ENCODE measurements at places on chromosomes 3 and 15.

DNA sequence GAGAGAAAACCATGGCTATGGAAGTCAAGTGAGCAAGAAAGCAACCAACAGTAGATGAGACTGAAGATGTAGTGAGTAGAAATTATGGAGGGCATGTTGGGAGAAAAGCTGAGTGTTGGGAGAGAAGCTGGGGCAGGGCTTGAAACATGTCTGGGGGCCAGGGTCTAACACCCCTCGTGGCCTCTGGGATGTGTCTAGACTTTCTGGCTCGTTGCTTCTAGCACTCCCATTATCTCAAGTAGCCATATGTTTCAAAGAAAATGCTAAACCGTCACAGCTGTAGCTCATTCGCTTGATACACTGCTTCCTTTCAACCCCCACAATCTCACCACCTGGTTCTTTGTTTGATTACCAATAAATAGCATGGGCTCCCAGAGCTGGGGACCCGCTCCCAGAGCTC lies 83.8 kb upstream of the BCHE start:
- DNase-seq: no peak

DNA sequence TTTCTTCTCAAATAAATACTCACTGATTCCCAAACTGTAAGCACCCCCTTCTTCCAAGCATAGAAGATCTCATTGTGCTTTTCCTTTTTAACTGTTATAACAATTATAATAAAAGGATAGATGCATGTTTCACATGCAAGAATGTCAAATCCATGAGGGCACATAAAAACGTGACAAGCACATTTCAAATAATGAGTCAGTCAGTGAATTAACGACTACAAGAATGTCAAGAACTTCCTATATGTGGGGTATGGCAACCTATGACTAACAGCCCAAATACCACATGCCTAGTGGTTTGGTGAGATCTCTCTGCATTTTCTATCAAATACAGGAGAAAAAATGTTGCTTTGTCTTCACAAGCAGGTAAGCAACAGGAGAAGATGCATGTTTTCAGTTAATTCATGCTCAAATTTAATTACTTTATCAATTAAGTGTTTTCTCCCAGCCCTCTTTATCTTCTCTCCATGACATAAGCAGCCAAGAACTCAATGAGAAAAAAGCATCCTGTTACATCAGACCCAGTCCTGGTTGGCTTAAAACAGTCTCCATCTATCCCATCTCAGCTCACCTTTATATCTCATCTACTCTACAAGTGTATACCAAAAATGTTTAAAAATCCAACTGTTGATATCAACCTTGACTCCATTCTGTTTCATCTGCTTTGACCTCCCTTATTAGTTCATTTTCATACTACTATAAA lies 181.5 kb upstream of the LMCD1 start:
- peak; percentile 77 for DNase-seq

DNA sequence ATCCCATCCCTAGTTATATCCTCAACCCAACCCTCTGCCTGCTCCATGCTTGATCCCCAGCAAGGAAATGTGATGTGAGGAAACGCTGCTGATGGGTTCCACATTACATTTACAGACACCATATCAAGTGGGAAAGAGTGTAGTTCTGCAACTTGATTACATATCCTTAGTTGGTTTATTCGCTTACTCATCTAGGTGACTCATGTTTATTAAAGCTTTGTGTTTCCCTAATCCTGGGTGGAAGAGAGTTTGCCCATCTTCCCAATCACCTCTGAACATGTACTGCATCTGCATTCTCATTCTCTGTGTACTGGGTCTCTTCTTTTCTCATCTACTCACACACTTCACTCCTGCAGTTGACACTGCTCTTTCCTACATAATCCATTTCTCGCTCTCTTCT lies 91.7 kb upstream of the PDZRN3 start:
- peak; percentile 83 for DNase-seq

- DNase-seq: no peak
Observed at GRCh38 chr3:134896141-134896540, 101.1 kb downstream of the EPHB1 start.

GRCh38 chr15:78492872-78493271 lies 14.5 kb upstream of the HYKK start:
- DNase-seq: peak; percentile 16

DNA sequence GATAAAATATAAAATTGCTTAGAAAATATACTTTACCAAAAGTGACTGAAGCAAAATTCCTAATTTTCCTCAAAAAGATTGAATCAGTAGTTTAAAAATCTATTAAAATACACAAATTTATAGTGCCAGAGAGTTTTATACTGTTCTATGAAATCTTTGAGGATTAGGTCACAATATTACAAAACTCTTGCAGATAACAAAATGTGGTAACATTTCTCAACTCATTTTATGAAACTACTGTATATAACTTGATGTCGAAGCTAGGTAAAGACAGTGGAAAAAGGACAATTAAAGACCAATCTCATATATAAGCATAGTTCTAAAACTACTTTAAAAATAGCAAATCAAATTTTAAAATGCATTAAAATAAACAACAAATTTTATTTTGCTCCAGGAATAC lies 15.9 kb downstream of the VEPH1 start:
- peak; percentile 67 for DNase-seq

DNA sequence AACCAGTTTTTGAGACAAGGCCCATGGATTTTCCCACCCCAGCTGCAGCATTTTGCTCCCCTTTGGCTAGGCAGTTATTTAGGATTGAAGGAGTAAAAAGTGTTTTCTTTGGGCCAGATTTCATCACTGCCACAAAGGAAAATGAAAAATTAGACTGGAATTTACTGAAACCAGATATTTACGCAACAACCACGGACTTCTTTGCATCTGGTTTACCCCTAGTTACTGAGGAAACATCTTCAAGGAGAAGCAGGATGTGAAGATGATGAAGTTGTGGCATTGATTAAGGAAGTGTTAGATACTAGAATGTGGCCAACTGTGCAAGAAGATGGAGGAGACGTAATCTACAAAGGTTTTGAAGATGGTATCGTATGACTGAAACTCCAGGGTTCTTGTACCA lies 165.2 kb upstream of the MYRIP start:
- peak; percentile 81 for DNase-seq

DNA sequence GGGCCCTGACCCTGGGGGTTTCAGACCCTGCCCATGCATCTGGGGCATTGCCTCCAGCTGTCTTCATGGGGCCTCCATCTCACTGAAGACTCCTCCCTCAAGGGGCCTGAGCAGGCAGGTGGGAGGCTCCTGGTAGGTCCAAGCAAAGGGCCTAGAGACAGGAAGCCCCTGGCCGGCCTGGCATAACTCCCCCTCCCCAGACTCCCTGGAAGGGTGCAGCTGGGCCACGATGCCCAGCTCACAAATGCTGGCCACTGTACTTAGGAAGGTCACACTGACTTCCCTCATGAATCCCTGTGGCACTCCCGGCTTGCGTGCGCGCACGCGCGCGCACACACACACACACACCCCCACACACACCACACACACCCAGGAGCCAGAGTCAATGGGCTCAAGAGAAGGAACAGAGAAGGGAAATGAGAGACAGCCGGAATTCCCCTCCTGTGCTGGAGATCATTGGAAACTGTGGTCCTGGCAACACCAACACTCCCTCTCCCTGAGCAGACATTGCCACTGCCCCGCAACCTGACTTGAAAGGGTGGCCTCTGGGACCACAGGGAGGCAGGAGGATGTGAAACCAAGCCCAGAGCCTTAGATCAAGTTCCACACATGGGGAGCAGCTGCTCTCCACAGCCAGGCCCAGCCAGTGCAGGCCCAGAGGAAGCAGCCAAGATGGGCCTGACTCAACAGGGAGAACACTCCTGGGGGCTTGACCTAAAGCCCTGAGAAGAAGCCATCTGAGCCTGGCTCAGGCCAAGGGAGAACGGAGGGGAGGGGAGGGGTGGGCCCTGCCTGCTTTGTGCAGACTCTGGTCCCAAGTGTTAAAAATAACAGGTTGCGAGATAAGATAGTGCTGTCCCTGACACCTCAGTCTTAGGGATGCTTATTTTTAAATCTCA lies 69.7 kb downstream of the SCN5A start:
- DNase-seq: peak; percentile 42

- DNase-seq: no peak
Observed at GRCh38 chr15:91974321-91974720, 120.8 kb downstream of the SLCO3A1 start.

- no peak for DNase-seq
Observed at GRCh38 chr15:59616379-59616778, 4.8 kb downstream of the GCNT3 start.

GRCh38 chr15:76393614-76394013 lies 57.0 kb downstream of the ISL2 start:
- DNase-seq: peak; percentile 16

DNA sequence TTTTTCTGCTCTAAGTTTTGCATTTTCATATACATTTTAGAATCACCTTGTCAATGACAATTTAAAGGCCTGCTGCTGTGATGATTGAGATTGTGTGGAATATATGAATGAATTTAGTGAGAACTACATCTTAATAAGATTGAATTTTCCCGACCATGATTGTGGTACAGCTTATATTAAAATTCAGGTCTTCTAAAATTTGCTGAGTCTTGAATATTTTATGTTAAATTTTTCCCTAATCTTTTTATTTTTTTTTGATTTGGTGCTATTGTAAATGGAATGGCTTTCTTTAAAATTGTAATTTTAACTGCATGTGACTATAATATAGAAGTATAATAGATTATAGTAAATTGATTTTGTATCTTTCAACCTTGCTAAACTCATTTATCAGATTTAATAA lies 172.1 kb downstream of the IL1RAP start:
- no peak for DNase-seq

DNA sequence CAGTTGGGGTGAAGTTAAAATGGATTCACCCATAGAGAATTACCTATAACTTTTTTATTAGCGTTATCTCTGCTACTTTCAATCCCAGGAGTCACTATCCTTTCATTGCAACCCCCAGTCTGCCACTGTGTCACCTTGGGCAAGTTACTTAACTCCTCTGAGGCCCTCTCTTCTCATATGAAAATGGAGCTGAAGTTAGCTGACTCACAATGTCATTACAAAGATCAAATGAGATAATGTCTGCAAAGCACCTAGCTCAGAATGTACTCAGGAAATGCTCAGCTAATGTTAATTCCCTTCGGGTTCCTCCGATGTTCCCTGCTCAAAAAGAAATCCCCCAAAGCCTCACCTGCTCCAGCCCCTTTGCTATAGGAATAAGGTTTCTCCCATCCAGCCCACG lies 50.0 kb downstream of the TRIM42 start:
- DNase-seq: no peak

GRCh38 chr3:51975852-51976549 lies 1.1 kb downstream of the ABHD14A start:
- peak; percentile 64 for DNase-seq

DNA sequence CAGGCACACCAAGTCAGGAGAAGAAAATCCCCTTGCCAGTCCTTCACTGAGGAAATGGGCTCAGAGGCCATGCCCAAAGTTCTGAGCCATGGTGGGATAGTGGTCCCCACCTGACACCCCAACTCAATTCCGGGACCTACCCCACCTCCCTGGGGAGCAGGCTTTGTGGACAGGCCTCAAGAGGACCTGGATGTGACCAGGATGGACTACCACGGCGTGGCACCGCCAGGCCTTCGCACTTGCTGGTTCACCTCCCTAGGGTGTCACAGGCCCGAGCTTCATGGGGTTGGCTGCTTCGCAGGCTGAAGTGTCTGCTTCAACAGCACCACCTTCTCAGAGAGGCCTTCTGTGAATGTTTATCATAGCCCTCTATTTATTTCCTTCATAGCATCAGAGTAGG lies 31.7 kb downstream of the POC1A start:
- no peak for DNase-seq
